Substantia nigra (tissue), 51 donors: ENCODE measurements at places on chromosomes 3 and 15.

GRCh38 chr15:92870010-92870591 is 30.0 kb upstream of the CHD2 start:
- no peak for DNase-seq

DNA sequence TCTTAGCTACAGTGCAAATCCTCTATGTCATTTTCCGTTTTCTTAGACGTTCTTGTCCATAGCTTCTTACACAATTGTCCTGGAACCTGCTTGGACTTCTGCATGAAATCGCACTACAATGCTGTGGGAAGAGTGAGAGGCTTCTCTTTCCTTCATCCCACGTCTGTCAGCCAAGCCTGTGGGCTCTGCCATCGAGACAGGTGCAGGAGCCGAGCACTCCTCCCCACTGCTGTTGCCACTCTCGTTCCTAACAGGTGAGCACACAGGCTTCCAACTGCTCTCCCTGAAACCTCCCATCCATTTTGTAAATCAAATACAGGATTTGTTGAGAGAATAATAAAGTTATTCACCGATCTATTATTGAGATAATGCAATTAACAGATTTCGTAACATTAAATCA is 23.5 kb downstream of the ZXDC start:
- no peak for DNase-seq

- no peak for DNase-seq
Measured at GRCh38 chr15:94290730-94291129, 59.4 kb downstream of the MCTP2 start.

- no peak for DNase-seq
Measured at GRCh38 chr3:757711-758110, 335.1 kb upstream of the CNTN6 start.

DNA sequence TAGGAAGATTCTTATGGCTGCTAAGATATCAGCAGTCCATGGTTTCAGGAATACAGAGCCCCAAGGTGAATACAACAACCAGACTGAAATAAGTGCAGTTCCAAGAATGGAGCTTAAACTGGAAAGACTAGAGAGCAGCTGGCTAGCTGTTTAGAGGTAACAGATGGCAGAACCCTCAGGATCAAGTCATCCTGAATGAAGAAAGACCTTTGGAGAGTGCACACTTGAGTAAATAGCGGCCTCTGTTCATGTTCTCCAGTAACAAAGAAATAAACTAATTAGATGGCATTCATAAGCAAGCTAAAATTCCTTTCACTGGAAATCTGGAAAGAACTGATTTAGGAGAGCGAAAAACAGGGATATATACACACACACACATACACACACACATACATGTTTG is 968.4 kb downstream of the FHIT start:
- no peak for DNase-seq

DNA sequence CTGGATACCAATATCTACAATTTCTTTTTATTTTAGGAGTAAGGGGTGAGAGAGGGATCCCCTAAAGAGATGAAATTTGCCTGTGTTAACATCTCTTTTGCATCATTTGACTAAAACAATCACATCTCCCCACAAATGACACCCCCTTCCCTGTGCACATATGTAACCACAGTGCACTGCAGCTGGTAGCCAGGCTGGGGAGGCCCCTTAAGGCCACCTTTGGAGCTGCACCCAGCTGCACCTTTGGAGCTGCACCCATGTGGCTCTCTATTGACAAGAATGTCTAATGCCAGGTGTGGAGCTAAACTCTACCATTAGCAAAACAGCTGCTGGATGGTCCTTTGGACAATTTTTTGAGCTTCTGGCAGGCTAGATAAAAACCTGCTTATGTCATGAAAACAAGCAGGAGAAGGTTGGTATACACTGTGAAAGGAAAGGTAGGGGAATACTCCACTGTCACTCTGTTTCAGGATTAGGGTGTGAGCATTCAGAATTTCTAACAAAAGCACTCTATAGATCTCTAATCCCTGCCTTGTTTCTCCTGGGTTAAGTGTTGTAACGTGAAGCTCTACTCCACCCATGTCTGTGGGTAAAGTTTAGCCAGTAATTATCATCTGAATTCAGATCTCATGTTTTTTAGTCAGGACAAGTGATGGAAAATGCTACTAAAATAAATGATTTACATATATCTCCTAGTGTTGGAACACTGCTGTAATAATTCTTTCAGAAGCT is 52.1 kb downstream of the TFG start:
- no peak for DNase-seq

- DNase-seq = no peak
Measured at GRCh38 chr15:66803749-66804148, 101.7 kb downstream of the SMAD6 start.

- DNase-seq = no peak
Measured at GRCh38 chr15:67564968-67565345, 22.5 kb downstream of the MAP2K5 start.

DNA sequence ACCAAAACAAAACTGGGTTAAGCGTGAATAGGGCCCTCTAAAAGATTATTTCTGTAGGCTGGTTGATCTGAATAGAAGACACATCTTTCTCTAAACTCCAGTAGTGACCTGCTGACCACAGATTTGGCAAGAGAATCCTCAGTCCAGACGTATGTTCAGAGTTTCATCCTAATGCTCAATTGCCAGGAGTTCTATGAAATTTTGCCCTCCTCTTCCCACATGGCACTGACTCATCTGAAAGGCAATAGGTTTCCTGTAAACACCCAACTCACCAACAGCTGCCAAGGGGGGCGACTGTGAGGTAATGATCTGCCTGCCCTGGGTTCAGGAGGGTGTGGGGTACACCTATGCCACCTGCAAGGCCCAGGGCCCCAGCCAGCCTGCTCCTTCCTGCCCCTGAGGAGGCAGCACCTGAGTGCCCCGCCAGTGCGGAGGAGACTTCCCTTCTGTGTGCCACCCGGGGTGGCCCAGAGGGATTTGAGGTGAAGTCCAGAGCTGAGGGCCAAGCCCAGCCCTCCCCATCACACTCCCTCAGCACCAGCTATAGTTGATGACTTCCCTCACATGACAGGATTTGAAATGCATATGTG is 8.4 kb upstream of the PLA2G4D start:
- no peak for DNase-seq

DNA sequence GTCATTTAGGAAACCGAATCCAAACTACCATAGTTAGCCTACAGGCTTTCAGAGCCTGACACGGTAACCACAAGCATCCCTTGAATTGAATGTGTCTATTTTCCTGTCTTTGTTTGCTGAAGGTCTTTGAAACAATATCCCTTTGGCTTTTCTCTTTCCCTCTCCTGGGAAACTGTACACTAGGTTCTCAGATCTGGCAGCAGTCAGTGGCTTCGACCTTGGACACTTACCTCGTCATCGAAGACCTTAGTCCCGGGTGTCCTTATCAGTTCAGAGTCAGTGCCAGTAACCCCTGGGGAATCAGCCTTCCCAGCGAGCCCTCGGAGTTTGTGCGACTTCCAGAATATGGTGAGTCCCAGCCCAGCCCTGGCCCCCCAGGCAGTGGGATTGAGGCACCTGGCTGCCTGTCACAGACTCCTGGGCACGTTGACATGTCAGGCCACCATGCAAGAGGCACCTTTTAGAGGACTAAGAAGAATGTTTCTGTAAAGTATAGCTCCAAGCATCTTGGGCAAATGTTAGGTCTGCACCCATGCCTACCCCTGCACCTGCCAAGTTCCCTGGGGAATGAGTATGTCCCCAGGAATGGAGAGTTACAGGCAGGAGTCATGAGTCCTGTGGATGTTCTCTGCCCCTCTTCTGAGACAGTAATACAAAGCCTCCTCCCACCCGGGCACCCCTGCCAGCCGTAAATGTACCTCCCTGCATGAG is 30.4 kb upstream of the UMPS start:
- no peak for DNase-seq

- DNase-seq = no peak
Measured at GRCh38 chr15:69897061-69897460, 200.7 kb downstream of the TLE3 start.

DNA sequence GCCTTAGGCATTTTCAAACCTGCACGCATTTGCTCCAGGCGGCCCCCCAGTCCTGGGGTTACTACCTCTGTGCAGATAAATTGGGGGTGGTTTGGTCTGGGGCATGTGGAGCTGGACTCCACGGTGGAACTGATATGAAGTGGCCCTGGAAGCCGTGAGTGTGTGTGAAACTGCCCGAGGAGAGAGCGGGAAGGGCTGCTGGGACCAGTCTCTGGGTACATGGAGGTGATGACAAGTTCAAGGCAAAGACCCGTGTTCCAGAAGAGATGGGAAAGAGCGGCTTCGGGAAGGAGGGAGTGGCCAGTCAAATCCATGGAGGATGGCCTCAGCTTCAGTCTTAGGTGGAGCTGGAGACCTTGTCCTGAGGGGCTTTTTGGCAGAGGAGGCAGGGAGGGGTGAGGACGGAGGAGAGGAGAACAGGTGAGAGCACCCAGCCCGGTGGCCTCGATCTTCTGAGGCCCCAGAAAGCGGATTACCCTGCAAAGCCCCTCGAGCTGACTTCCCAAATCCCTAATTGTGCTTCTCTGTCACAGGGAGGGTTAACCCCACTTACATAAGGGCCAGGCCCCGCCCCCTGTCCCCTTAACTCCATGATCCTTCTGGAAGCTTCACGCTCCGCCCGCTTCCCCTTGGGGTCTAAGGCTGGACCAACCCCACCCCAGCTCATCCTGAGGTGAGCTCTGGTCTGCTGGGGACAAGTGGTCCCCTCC is 1.9 kb upstream of the NR2E3 start:
- no peak for DNase-seq

DNA sequence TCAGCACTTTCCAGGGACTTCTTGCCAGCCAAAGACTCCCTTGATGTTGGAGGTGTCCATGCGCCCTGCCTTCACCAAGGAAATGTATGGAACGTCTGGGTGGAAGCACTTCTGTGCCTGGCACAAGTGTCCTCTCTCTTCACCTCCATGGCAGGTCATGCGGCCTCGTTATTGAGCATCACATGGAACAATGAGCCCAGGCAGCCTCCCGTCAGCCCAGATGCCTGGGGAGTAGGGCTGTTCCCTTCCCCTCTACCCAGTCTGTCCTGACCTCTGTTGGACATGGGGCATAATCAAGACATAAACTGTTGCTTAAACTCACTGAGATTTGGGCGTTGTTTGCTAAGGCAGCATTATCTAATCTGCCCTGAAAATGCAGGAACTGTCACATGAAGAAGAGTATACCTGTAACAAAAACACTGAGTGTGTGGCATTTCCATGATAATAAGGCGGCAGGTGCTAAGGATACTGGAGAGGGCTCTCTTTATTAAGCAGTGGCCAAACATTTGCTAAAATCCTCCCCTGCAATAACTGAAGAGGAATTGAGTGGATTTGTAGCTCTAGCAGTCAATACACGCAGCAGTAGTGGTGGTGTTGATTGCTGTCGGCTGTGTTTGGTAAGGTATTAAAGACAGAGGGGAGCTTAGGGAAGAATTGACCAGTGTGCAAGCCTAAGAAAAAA is 338.2 kb upstream of the ATP10A start:
- no peak for DNase-seq

- DNase-seq = no peak
Measured at GRCh38 chr3:105529456-105529855, 162.7 kb downstream of the ALCAM start.

- no peak for DNase-seq
Measured at GRCh38 chr3:137106612-137107240, 148.9 kb downstream of the IL20RB start.

DNA sequence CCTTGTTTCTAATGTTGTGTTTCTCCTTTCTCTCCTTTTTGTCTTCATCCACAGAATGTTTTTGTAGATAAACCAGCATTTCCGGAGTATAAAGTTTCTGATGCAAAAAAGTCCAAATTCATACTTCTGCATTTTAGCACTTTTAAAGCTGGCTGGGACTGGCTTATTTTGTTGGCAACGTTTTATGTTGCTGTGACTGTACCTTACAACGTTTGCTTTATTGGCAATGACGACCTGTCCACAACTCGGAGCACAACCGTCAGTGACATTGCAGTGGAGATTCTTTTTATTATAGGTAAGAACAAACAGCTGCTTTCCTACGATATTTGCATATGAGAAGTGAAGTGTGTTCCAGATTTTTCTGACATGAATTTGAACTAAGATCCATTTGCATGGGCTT is 199.4 kb downstream of the KCNH8 start:
- no peak for DNase-seq

GRCh38 chr3:53243785-53244184 is 12.0 kb downstream of the TKT start:
- no peak for DNase-seq

GRCh38 chr3:175153595-175153994 is 294.5 kb downstream of the NAALADL2 start:
- DNase-seq = no peak

DNA sequence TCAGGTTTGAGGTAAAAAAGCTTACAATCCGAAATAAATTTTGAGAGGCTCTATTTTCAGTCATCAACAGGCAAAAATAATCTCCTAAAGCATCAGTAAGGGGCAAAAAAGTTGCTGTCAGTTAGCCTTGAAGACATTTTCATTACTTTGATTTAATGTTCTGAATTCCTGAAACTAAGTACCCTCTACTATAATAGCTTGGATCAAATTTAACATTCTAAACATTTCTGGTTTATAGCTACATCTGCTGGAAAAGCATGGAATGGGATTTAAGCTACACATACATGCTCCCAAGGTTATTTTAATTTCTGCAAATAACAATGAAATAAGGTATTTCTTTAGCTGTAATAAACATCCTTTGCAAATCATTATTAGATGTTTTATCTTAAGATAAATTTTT is 245.4 kb downstream of the ULK4 start:
- DNase-seq = no peak

DNA sequence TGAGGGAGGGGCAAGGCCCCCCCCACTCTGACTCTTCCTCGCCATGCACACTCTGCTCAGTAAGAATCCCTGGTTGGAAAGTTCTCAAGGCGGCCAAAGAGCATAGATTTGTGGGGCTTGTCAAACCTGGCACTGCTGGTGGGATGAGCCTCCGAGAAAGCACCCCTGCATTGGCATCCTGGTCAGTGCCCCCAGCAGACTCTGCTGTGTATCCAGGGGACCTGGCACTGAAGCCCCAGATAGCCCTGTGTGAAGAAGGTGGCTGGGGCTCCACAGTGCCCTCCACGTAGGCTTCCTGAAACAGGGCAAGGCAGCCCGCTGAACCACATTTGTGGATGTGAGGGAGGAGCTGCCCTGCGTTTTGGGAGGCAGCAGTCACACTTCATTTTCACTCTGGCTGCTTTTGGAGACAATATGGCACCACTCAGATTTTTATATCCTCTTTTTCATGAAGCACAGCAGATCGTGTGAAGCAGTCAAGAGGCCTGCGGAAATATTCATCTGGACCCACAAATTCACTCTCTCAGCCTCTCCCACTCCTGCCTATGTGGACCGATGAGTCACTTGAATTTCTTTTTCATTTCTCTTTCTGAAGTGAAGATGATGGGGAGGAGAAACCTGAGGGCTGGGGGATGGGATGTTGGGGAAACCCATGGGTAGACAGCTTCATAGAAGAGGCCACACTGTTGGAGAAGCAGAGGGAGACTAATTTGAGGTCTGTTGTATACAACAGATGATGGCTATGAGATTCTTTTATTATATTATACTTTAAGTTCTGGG is 88.7 kb upstream of the BCL6 start:
- DNase-seq = no peak
